Melanocyte of skin (primary cell): ENCODE measurements at places on chromosomes 12 and 14. TPM values are rescaled to one million over a fixed set of nuclear protein-coding genes. Genes with fewer than 3 reads are reported as not detected.

FOXN4 gene
- under 0.01 TPM in 1 of 2 replicates, not detected in the other for total RNA-seq

TSPAN8 gene
- not detected in 2 replicates for total RNA-seq

TAS2R31 gene
- 4.1 and 9.5 TPM in 2 replicates for total RNA-seq

ACSM4 gene
- not detected in 2 replicates for total RNA-seq

GARIN6 gene
- total RNA-seq: not detected in 2 replicates
